Osteoblast (primary cell): ENCODE measurements at places on chromosomes 16 and 17.
A peak's percentile ranks its signal among the peaks of the same experiment; 100 is the strongest.

DNA sequence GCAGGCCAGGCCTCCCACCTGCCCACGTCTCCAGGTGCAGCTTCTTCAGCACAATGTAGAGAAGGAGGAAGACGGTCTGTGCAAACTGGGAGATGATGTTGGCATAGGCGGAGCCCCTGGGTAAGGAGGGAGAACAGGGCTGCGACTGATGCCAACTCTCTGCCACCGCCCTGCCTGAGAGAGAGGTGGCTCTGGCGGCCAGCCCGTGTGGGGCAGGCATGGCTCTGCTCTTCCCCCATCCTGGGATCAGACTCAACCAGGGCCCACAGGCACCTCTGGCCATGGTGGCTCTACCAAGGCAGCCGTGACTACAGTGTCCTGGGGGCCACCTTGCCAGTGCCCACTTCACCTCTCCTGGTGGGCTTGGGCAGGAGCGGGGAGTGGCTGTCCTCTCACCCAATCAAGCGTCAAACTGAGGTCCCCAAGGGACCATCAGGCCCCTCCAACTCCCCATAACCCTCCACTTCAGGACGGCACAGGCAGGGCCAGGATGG is 8.6 kb downstream of the SLC47A2 start:
- no peaks in the 10 kb centered on the region for H3K4me1 ChIP-seq
- H3K27me3 ChIP-seq = no peaks in the 10 kb centered on the region
- peak; percentile 71 for DNase-seq
- no peaks in the 10 kb centered on the region for H3K36me3 ChIP-seq
- H3K27ac ChIP-seq = no peak overlapping the region

DNA sequence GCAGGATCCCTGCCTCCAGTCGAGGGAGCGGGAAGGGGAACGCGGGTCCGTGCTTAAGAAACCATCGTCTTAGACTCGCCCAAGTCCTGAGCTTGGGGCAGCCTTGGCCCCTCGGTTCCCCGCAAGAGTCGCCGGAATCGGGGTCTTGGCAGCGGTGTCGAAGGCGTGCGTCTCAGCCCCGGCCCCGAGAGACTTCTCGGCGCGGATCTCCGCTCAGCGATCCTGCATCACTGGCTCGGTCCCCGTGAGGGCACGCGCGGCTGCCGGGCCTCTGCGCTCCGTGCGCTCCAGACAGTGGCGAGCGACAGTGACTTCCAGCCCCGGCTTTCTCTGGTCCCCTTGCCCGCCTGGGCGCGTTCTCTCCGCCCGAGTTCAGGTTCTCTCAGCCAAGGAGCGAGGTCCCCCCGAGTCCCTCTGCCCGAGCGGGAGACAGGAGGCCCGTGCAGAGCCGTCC is 380 bp downstream of the HS3ST3A1 start:
- DNase-seq = peak; percentile 54
- no peaks in the 10 kb centered on the region for H3K36me3 ChIP-seq
- peaks cover 33% of the 10 kb centered on the region for H3K4me1 ChIP-seq
- H3K27ac ChIP-seq = peak overlapping the region; percentile 85
- H3K27me3 ChIP-seq = no peaks in the 10 kb centered on the region

DNA sequence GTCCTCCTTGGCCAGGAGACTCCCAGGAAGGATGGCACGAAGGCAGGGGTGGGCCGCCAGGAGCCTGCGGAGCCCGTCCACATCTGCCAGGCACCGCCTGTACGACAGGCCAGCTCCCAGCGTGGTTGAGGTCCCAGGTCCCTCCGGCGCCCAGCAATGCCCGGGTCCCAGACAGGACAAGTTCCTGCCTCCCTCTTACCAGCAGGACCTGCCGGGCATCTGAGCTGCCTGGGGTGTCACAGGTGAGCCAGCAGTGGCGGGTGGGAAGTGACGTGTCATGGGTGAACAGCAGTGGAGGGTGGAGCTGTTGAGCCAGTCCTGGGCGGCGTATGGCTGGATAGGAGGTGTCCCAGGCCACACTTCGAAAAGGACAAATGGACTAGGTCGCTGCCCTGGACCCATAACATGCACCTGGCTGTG is 15.7 kb upstream of the BAHCC1 start:
- no peak overlapping the region for H3K4me3 ChIP-seq
- no peaks in the 10 kb centered on the region for H3K36me3 ChIP-seq
- H3K27me3 ChIP-seq = peaks cover 3% of the 10 kb centered on the region
- DNase-seq = no peak
- no peak overlapping the region for H3K27ac ChIP-seq

- DNase-seq = no peak
- H3K36me3 ChIP-seq = no peaks in the 10 kb centered on the region
- no peaks in the 10 kb centered on the region for H3K27me3 ChIP-seq
These were observed 107.6 kb downstream of the ZNF423 start for GRCh38 chr16:49748322-49748721.

- H3K27ac ChIP-seq = no peak overlapping the region
- peaks cover 15% of the 10 kb centered on the region for H3K4me1 ChIP-seq
- H3K36me3 ChIP-seq = no peaks in the 10 kb centered on the region
- peak; percentile 76 for DNase-seq
- H3K4me3 ChIP-seq = no peak overlapping the region
These were observed 7.8 kb upstream of the RNF213 start for GRCh38 chr17:80252871-80253270.

- no peak for DNase-seq
- H3K27ac ChIP-seq = no peak overlapping the region
- H3K36me3 ChIP-seq = peaks cover 12% of the 10 kb centered on the region
- H3K4me3 ChIP-seq = no peak overlapping the region
- no peaks in the 10 kb centered on the region for H3K4me1 ChIP-seq
- H3K27me3 ChIP-seq = no peaks in the 10 kb centered on the region
These were observed 11.7 kb upstream of the CETP start for GRCh38 chr16:56950051-56950450.

GRCh38 chr16:24204150-24204665 is 51.9 kb upstream of the CACNG3 start:
- no peak overlapping the region for H3K4me3 ChIP-seq
- no peaks in the 10 kb centered on the region for H3K36me3 ChIP-seq
- no peak for DNase-seq
- H3K4me1 ChIP-seq = no peaks in the 10 kb centered on the region

- peaks cover 10% of the 10 kb centered on the region for H3K4me1 ChIP-seq
- H3K27me3 ChIP-seq = no peaks in the 10 kb centered on the region
- no peak overlapping the region for H3K27ac ChIP-seq
- no peaks in the 10 kb centered on the region for H3K36me3 ChIP-seq
These were observed 270.6 kb downstream of the FTO start for GRCh38 chr16:53974484-53975080.

- H3K4me1 ChIP-seq = peaks cover 12% of the 10 kb centered on the region
- no peaks in the 10 kb centered on the region for H3K27me3 ChIP-seq
- peak overlapping the region; percentile 51 for H3K27ac ChIP-seq
- DNase-seq = peak; percentile 76
- peaks cover 10% of the 10 kb centered on the region for H3K36me3 ChIP-seq
These were observed 1.2 kb downstream of the RASD1 start for GRCh38 chr17:17494870-17495535.

GRCh38 chr17:74892974-74893911 is at the start of gene FADS6:
Gene FADS6, minus strand, starts transcription at chr17:74893633. Its CDS starts 38 bp downstream, at chr17:74893595.
- no peaks in the 10 kb centered on the region for H3K36me3 ChIP-seq
- H3K27me3 ChIP-seq = peaks cover 77% of the 10 kb centered on the region
- H3K27ac ChIP-seq = no peak within 1 kb of the TSS

GRCh38 chr16:53891409-53892139 is 187.6 kb downstream of the FTO start:
- no peaks in the 10 kb centered on the region for H3K27me3 ChIP-seq
- H3K4me1 ChIP-seq = peaks cover 33% of the 10 kb centered on the region
- no peak for DNase-seq
- peaks cover 8% of the 10 kb centered on the region for H3K36me3 ChIP-seq

DNA sequence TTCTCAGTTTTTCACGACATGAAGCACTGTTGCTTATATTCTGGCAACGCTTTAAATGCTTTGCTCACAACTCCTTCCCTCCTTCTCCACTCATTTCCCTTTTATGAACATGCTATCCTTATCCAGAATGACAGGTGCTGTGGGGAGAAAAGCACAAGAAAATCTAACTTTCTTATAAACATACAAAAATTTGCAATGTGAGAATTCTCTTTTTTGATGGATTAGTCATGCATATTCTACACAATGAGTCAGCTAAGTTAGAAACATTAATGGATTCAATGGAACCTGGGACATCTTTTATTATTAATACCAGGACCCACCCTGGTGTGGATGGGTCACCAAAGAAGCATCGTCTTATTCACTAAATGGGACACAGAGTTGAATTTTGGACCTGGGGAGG is 234.6 kb upstream of the CDH5 start:
- no peaks in the 10 kb centered on the region for H3K27me3 ChIP-seq
- H3K4me1 ChIP-seq = peaks cover 45% of the 10 kb centered on the region
- DNase-seq = peak; percentile 82
- no peaks in the 10 kb centered on the region for H3K36me3 ChIP-seq
- peak overlapping the region; percentile 14 for H3K27ac ChIP-seq

DNA sequence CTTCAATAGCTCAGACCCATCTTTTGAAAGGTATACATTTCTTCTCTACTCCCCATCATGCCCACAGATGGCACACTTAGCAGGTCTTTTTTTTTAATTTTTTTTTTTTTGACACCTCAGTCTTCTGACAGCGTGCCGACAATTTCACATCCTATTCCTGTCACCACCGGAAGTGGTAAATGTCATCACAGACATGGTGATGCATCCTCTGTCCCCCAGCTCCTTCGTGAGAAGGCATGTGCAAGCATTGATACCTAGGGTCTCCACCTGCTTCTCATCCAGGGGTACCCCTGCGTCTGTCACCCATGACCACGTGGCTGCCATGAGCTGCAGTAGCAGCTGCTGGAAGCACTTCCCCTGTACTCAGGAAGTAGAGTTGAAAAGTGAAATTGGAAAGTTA is 35.6 kb downstream of the ELAC2 start:
- H3K36me3 ChIP-seq = no peaks in the 10 kb centered on the region
- peaks cover 34% of the 10 kb centered on the region for H3K4me1 ChIP-seq
- no peak overlapping the region for H3K27ac ChIP-seq
- no peak overlapping the region for H3K4me3 ChIP-seq
- no peak for DNase-seq

GRCh38 chr17:78163881-78164747 is 4.3 kb upstream of the SYNGR2 start:
- H3K27ac ChIP-seq = no peak overlapping the region
- H3K4me1 ChIP-seq = peaks cover 4% of the 10 kb centered on the region
- DNase-seq = peak; percentile 62
- H3K36me3 ChIP-seq = no peaks in the 10 kb centered on the region
- no peaks in the 10 kb centered on the region for H3K27me3 ChIP-seq

DNA sequence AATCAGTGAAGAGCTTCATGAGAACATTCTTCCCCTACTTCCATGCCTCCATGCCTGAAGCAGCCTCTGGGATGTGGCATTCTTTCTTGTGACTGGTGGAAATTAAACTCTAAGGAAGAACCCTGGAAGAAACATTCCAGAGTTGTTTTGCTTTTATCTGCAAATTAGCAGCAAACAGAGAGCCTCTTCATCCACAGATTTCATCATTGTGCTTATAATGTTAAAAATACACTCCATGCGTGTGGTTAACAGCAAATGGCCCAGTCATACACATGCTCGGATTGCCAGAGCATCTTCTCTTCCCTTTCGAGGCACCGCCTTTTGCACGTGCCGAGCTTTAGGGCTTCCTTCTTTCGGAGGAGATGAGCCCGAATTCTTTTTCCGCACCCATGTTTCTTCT is 411.3 kb downstream of the SNX29 start:
- peaks cover 9% of the 10 kb centered on the region for H3K4me1 ChIP-seq
- no peaks in the 10 kb centered on the region for H3K27me3 ChIP-seq
- H3K36me3 ChIP-seq = no peaks in the 10 kb centered on the region
- no peak for DNase-seq

- H3K27ac ChIP-seq = no peak overlapping the region
- peak; percentile 26 for DNase-seq
- H3K4me3 ChIP-seq = no peak overlapping the region
These were observed 25.5 kb downstream of the ACSF3 start for GRCh38 chr16:89119166-89119621.

DNA sequence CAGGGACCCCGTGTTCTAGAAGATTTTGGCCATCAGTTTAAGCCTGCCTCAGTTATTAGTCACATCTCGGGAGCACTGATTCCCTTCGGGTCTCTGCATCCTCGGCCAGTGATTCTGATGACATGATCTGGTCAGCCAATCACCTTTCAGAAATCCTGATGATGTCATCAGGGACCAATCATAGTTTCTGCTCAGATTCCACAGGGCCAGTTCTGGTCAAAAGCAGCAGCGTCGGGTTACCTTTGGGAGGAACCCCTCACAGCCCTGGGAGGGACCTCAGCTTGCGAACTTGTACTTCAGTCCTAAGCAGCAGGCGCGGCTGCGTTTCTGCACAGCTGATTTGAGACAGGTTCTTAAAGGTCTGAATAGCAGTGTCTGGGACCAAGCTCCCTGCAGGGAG is 13.9 kb downstream of the KDM8 start:
- H3K4me1 ChIP-seq = no peaks in the 10 kb centered on the region
- H3K27ac ChIP-seq = no peak overlapping the region
- no peaks in the 10 kb centered on the region for H3K36me3 ChIP-seq
- H3K27me3 ChIP-seq = no peaks in the 10 kb centered on the region
- peak; percentile 97 for DNase-seq

DNA sequence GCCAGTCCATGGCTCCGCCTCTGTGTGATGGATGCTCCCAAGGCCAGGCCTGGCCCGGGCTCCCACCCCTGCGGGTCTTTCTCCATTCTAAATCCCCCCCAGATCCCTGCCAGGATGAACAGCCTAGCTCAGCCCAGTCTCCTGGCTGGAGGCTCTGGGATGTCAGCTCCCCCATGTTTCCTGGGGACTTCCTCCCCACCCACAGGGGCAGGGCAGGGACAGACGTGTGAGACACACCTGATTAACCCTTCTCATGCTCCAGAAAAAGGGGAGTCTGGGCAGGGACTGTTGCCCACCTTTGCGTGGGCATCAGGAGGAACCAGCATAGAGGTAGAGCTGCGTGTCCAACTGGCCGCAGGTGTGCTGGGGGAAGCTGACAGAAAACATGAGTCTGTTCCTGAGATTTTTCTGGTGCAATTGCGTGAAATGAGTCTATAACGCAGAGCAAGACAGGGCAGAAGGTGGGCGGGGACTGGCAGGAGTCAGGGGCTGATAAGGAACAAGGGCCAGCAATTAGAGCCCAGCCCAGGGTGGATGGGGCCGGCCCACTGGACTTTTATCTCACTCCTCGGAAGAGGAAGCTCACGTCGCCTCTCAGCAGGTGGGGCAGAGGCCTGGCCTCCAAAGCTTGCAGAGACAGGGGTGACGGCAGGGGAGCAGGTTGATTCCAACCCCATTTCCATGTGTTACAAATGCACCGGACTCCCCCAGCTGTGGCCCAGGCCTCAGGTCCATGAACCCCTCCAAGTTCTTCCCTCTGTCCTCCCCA is 238.2 kb downstream of the RBFOX3 start:
- H3K36me3 ChIP-seq = no peaks in the 10 kb centered on the region
- peaks cover 8% of the 10 kb centered on the region for H3K27me3 ChIP-seq
- no peaks in the 10 kb centered on the region for H3K4me1 ChIP-seq
- H3K27ac ChIP-seq = no peak overlapping the region

DNA sequence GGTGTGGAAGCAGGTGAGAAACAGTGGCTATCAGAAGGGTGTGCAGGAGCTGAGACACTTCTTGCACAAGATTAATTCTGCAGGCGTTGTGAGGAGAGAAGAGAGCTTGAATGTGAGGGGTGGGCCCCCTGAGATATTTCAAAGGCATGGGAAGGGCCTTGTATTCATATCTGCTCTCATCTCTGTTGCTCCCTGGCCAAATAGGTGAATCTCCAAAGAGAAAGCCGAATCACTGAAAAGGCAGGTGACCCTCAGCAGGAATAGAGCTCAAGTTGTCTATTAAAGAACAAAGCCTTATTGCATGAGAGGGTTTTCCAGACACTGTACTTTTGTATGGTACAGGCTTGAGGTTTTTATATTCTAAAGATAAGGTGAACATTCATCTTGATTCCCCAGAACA is 373.1 kb downstream of the TMEM114 start:
- H3K4me3 ChIP-seq = no peak overlapping the region
- no peak for DNase-seq
- H3K27ac ChIP-seq = no peak overlapping the region
- H3K27me3 ChIP-seq = no peaks in the 10 kb centered on the region
- no peaks in the 10 kb centered on the region for H3K36me3 ChIP-seq
